ENCODE measurements at places on chromosomes 4 and X. TPM values are rescaled to one million over a fixed set of nuclear protein-coding genes. Genes with fewer than 3 reads are reported as not detected.

The DIPK2B gene
- not detected for total RNA-seq

The INTS6L gene
- 5.0 TPM for total RNA-seq

The MAGEA10 gene
- not detected for total RNA-seq

The S100G gene
- not detected for total RNA-seq

The ZDHHC15 gene
- 0.99 TPM for total RNA-seq

The NEIL3 gene
- total RNA-seq: 0.16 TPM

The MAGEH1 gene
- 34.0 TPM for total RNA-seq

The GAGE1 gene
- not detected for total RNA-seq

The KLB gene
- total RNA-seq: not detected

The VSIG4 gene
- total RNA-seq: not detected

The CENPVL3 gene
- 0.21 TPM for total RNA-seq

The GPM6B gene
- 102 TPM for total RNA-seq

The F9 gene
- total RNA-seq: not detected

The CLIC2 gene
- 0.05 TPM for total RNA-seq

The OTC gene
- not detected for total RNA-seq

The MAGEA2B gene
- not detected for total RNA-seq

The GPR173 gene
- 2.2 TPM for total RNA-seq

The PYURF gene
- total RNA-seq: 76.2 TPM

The POLN gene
- total RNA-seq: 5.5 TPM

The RNF128 gene
- 0.53 TPM for total RNA-seq

The AMELX gene
- not detected for total RNA-seq

The EFHC2 gene
- total RNA-seq: 0.21 TPM

The ZNF674 gene
- 1.7 TPM for total RNA-seq

The CORIN gene
- total RNA-seq: 1.5 TPM

The ARHGEF38 gene
- 0.47 TPM for total RNA-seq

The FHDC1 gene
- 0.73 TPM for total RNA-seq

The RNF4 gene
- 42.0 TPM for total RNA-seq

The PRICKLE3 gene
- 6.6 TPM for total RNA-seq

The MRFAP1L1 gene
- 69.2 TPM for total RNA-seq

The PAGE3 gene
- not detected for total RNA-seq

The VCX3B gene
- total RNA-seq: not detected

The MND1 gene
- total RNA-seq: not detected

The UCP1 gene
- not detected for total RNA-seq

The MAGEB3 gene
- not detected for total RNA-seq

The AWAT2 gene
- not detected for total RNA-seq

The ANOS1 gene
- total RNA-seq: 0.08 TPM

The CT83 gene
- not detected for total RNA-seq

The EREG gene
- not detected for total RNA-seq

The RRH gene
- 0.08 TPM for total RNA-seq

The TMEM31 gene
- not detected for total RNA-seq

The FAM149A gene
- 0.45 TPM for total RNA-seq

The FATE1 gene
- total RNA-seq: not detected

The PHOX2B gene
- not detected for total RNA-seq

The SASH3 gene
- not detected for total RNA-seq

The MAOA gene
- 2.5 TPM for total RNA-seq

The CDS1 gene
- 0.05 TPM for total RNA-seq

The WDR17 gene
- total RNA-seq: not detected

The RPL39 gene
- 4,489 TPM for total RNA-seq

The F11 gene
- total RNA-seq: not detected
